ENCODE measurements at places on chromosomes 6 and 20.

DNA sequence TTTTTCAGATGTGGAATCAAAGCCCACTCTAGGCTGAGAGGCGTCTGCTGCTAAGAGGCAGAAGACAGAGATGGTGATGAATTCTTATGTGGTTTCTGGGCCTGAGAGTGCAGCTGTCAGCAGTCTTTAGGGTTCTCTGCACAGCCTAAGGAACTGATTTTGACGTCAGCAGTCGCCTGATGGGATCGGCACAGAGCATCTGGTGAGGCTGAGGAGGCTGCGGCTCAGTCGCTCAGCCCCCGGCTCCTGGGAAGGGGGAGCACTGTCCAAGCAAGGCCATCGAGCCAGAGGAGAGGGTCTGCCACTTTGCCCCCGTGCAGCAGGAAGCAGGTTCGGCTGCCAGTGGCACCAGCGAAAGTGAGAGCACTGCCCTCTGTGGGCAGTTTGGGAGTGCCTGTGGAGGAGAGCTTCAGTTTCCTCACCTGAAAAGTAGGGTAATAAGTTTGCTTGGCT is 92.5 kb downstream of the TCP11 start:
- no peak overlapping the region for H3K4me3 ChIP-seq
- no peaks in the 10 kb centered on the region for H3K36me3 ChIP-seq
- H3K4me1 ChIP-seq, result peaks cover 34% of the 10 kb centered on the region

DNA sequence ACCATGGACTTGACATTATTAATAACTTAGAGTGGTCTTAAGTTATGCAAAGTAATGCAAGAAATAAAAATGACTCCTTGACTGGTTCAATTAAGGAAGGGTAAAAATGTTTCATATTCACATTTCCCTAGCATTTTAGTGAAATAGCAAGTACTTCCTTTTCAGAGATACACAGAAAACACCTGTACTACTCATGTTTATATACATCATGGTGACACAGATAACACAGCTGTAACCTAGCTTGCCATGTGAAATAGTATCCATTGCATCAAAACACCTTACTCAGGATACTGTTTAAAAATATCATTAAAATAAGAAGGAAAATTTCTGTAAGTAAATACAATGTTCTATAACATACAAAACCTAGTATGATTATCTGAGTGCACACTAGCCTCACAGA is 102.4 kb downstream of the AHI1 start:
- H3K4me3 ChIP-seq, result no peak overlapping the region
- DNase-seq, result no peak
- no peak overlapping the region for H3K27ac ChIP-seq
- H3K4me1 ChIP-seq, result no peaks in the 10 kb centered on the region

DNA sequence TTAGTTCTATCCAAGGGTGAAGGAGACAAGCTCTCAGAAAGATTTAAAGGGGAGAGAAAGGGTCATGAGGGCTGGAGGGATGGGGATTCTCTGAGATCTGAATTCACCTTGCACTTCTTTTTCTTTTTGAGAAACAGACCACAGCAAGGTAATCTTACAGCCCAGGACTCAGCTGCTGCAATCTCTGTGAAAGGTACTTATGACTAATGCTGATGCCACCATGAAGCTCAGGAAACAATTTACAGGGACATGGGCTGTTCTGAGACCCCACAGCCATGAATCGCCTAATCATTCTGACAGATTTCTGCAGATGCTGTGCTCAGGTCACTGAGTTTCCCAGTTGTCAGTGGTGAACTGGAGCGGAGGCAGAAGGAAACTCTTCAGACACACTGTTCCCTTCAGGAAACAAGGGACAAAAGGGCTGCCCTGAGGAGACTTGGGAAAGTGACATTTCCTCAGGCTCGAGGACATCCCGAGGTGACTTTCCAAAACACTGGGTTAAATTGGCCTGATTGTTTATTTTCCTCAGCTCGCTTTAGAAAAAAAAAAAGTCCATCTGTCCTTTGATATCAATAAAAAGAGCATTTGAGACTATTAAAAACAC is 103.8 kb upstream of the PLCB4 start:
- no peak for DNase-seq
- H3K4me1 ChIP-seq, result peaks cover 13% of the 10 kb centered on the region
- no peak overlapping the region for H3K4me3 ChIP-seq
- no peaks in the 10 kb centered on the region for H3K36me3 ChIP-seq

DNA sequence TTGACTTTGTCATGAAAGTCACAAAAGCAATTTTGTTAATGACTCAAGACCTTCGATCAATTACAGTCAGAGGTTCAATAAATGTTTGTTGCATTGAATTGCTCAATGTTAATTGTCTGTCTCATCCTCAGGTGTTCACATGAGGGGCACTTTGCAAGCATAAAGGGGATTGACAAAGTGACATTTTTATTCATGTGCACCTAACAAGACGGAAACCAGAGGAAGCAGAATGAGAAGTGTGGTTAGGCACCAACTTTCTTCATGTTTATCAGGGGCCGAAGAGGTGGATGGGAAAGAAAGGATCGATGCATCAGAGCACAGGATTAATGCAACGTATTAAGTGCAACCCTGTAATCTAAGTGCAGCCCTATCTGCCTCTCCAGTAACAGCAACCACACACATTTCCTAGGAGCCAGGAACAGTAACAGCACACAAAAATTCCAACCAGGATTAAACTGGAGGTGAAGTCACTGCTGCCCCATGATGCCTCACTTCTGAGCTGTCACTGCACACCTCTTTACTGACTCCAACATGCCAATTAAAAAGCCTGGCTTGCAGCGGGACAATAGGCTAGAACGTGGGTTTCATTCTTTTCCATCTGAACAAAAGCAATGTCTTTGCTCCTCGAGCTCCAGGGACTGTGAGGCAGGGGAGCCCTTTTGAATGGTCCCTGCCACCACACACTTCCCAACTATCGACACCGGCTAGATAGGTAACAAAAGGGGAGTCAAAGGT is 262.7 kb downstream of the CD83 start:
- no peaks in the 10 kb centered on the region for H3K36me3 ChIP-seq
- H3K4me1 ChIP-seq, result no peaks in the 10 kb centered on the region
- H3K27me3 ChIP-seq, result peaks cover 12% of the 10 kb centered on the region
- no peak overlapping the region for H3K27ac ChIP-seq

- H3K4me3 ChIP-seq, result no peak overlapping the region
- no peak overlapping the region for H3K27ac ChIP-seq
- H3K36me3 ChIP-seq, result peaks cover 11% of the 10 kb centered on the region
- peaks cover 3% of the 10 kb centered on the region for H3K27me3 ChIP-seq
These were observed 252.5 kb upstream of the NOX3 start for GRCh38 chr6:155708100-155708499.

DNA sequence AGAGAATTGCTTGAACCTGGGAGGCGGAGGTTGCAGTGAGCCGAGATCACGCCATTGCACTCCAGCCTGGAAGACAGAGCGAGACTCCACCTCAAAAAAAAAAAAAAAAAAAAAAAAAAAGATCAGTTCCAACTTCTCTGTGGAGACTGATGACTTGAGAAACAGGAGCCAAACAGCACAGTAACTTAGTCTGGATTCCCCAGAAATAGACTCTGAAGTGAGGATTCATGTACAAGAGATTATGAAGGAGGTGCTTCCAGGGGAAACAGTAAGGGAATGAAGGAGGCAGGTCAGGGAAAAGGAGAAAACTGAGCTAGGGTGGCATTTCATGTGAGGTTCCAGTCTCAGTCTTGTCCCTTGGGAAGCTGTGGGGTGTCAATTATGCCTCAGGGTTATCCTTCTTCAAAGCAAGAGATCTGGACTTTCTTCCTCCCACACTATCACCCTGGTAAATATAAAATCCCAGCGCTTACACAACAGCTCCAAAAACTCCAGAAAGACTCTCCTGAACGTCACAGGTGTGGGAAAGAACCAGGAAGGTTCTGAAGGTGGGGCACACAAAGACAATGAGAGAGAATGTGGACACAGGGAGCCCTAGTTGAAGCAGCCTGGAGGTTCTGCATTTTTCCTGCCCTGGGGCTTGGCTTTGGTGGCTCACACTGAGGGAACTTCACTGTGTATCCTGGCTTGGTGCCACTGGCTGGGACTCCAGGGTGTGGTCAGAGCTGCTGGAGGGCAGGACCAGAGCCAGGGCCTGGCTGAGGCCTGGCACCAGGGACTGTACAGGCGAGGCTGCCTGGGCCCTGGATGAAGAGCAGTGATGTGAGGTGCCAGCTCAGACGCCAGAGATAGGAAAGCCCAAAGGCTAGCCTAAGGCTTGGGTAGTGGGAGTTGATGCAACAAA is 46.8 kb downstream of the PCNA start:
- H3K4me3 ChIP-seq, result no peak overlapping the region
- peak; percentile 80 for DNase-seq
- H3K36me3 ChIP-seq, result no peaks in the 10 kb centered on the region
- H3K27ac ChIP-seq, result peak overlapping the region; percentile 77

DNA sequence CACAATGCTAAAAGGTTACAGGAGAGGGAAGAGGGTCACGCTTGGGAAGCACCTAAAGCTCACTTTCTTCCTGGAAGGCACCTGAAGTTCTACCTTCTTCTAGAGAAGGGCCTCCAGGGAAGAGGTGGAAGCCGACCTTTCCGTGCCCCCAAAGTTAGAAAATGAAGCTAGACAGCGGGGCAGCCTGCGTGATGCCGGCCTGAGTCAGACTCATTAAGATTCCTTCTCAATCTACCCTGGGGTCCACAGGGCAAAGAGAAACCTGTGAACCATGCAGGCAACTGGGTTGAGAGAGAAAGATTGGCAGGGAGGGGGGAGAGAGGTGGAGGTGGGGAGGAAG is 54.8 kb upstream of the CCDC167 start:
- H3K27me3 ChIP-seq, result peaks cover 2% of the 10 kb centered on the region
- peak; percentile 38 for DNase-seq
- H3K4me1 ChIP-seq, result peaks cover 47% of the 10 kb centered on the region
- no peaks in the 10 kb centered on the region for H3K36me3 ChIP-seq
- peak overlapping the region; percentile 52 for H3K27ac ChIP-seq

DNA sequence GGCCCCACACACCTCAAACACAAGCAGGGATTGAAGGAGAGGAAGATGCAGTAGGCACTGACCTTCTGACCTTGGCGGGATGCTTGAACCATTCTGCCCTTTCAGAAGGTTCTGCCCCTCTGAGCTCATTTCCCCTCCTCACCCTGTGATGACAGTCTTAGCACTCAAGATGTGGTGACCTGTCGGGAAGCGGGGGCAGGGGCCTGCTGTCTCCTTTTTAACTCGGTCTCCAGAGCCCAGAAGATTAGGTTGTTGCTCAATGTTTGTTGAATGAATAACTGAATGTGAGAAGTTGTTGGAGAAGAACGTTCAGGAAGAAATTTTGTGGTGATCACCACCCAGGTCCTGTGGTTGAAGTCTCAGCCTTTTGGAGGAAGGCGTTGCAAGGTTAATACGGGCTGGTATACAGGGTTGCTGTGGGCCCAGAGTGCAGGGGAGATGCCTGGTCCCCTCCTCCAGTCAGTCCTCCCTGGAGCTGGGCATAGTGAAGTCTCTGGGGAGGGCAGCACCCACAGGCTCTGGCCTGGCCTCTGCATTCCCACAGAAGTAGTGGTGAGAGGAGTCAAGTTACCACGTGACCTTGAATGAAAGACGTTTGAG is 49.7 kb upstream of the FUCA2 start:
- no peak overlapping the region for H3K4me3 ChIP-seq
- H3K27me3 ChIP-seq, result no peaks in the 10 kb centered on the region
- no peak overlapping the region for H3K27ac ChIP-seq
- peaks cover 12% of the 10 kb centered on the region for H3K4me1 ChIP-seq
- no peak for DNase-seq
- H3K36me3 ChIP-seq, result no peaks in the 10 kb centered on the region

DNA sequence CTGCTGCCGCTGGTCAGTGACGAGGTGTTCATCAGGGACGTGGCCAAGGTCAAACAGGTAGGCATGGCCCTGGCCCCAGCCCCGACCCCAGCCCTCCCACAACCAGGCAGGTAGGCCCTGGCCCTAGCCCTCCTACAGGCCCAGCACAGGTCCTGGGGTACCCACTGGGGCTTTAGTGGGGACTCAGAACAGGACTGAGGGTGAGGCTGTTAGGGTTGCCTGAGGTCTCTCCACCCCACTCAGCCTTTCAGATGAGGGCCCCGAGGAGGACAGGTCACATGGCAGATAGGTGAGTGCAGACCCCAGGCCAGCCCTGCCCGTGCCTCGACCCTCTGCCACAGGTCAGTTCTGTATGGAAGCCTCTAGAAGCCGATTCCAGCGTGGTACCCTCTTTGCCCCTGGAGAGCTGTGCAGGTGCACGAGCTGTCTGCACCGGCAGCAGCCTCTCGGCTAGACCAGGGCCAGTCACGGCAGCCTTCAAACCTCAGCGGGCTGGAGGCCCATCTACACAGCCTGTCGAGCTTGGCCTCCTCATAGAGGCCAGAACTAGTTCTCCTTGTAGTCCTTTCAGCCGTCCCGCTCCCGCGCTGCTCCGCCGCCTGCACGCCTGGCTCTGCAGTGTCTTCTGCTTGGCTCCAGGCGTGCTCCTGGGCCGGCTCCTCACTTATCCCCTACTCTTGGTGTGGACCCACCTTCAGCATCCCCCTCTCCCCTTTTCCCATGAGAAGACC is 35.5 kb downstream of the PYGB start:
- DNase-seq, result no peak
- H3K36me3 ChIP-seq, result peaks cover 27% of the 10 kb centered on the region
- no peak overlapping the region for H3K27ac ChIP-seq

DNA sequence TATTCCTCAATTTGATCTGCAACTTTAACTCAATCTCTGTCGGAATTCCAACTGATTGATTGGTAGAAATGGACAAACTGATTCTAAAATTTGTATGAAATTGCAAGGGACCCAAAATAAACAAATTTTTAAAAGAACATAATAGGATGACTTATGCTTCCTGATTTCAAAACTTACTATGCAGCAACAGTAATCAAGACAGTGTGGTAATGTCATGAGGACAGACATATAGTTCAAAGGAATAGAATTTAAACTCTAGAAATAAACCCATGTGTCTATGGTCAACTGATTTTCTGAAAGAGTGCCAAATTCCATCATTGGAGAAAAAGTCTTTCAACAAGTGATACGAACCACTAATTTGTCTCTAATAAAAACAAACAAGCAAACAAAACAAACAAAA is 1320.1 kb upstream of the GJE1 start:
- no peaks in the 10 kb centered on the region for H3K27me3 ChIP-seq
- H3K4me1 ChIP-seq, result peaks cover 4% of the 10 kb centered on the region
- peaks cover 19% of the 10 kb centered on the region for H3K36me3 ChIP-seq

GRCh38 chr6:148596891-148597455 is 149.9 kb upstream of the UST start:
- no peak for DNase-seq
- no peak overlapping the region for H3K4me3 ChIP-seq
- H3K27ac ChIP-seq, result no peak overlapping the region
- H3K4me1 ChIP-seq, result peaks cover 19% of the 10 kb centered on the region

DNA sequence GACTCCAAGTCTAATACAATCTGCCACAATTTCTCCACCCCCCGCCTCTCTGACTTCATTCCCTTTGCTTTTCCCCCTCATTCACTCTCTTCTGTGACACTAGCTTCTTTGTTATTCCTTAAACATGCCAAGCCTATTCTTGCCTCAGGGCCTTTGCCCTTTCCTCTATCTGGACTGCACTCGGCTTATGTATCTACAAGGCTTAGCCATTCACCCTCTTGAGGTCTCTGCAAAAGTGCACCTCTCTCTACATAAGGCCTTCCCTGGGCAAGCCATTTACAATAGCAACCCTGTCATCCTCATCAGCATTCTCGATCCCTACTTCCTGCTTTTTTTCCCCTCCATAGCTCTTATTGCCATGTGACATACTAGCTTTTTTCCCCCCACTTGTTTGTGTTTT is 168.9 kb downstream of the PDSS2 start:
- H3K4me3 ChIP-seq, result no peak overlapping the region
- no peak overlapping the region for H3K27ac ChIP-seq
- DNase-seq, result no peak

- H3K27ac ChIP-seq, result no peak within 1 kb of the TSS
- H3K4me1 ChIP-seq, result peaks cover 11% of the 10 kb centered on the region
- H3K27me3 ChIP-seq, result no peaks in the 10 kb centered on the region
- no peak within 1 kb of the TSS for H3K4me3 ChIP-seq
- DNase-seq, result peak; percentile 37
These were observed at the start of gene VIP for GRCh38 chr6:152750694-152751093. Gene VIP, plus strand, starts transcription at chr6:152750797. Its CDS starts 1,381 bp downstream, at chr6:152752178.
